ENCODE measurements at places on chromosomes 6 and 20.

DNA sequence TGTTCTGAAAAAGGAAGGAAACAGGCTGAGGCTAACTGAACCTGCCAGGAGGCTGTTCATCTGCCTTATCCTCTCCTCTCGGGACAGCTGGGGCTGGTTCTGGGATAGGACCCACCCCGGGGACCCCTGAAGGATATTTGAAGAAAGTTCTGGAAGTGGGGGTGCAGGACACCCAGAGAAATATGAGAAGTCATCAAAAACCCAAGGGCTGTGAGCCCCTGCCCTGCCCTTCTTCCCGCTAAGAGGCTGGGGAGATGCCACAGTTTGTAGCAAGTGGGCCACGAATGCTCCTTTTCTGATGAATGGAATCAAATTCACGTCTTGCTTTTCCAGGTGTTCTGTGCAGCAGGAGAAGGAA lies 37.9 kb downstream of the TMEM242 start:
- no peak for DNase-seq

- DNase-seq, result no peak
Measured at GRCh38 chr6:24307881-24308280, 50.0 kb downstream of the DCDC2 start.

- no peak for DNase-seq
Measured at GRCh38 chr6:42304053-42304712, 86.5 kb upstream of the MRPS10 start.

DNA sequence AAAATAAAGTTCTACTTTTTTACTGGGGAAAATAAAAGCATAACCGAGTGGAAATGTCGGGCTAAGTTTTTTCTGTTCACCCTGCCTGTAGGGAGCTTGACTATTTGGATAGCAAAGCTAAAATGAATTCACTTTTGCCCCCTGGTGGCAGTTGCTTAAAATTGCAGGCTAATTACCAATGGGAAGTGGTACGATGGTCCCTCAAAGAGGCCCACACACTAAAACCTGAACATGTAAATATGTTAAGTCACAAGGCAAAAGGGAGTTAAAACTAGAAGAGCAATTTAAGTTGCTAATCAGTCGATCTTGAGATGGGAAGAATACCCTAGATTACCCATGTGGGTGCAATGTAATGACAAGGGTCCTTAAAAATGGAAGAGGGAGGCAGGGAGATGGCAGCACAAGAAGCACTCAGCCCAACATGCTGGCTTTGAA lies 916 bp upstream of the SUN5 start:
- no peak for DNase-seq

DNA sequence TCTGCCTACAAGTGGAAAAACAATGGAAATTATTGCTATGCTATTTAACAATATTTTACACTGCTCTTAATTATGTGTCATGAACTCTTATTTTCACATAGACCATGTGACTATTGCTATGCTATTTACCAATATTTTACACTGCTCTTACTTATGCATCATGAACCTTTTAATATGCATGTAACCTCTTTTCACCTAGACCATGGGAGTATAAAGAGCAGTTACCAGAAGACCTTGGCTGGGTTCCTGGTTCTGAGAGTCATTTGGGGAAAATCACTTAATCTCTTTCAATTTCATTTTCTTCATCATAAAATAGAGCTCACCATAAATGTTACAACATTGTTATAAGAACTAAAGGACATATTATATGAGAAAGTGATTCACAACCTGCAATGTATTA lies 223.8 kb upstream of the RNF217 start:
- no peak for DNase-seq

DNA sequence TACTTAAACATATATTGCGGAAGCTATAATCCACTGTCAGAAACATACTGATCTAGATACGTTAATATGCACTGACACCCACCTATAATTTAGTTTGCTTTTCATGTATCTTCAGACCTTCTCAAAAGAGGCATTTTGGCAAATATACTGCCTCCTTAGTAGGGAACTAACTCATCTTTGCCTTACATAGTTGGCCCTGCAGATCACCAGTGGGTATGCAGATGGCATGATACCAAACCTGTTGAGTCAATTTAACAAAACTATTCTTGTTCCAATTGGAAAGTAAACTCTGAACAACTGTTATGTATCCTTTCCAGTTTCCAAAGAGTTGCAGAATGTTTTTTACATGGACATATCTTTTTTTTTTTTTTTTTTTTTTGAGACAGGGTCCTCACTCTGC lies 35.6 kb upstream of the TBC1D20 start:
- DNase-seq, result no peak

DNA sequence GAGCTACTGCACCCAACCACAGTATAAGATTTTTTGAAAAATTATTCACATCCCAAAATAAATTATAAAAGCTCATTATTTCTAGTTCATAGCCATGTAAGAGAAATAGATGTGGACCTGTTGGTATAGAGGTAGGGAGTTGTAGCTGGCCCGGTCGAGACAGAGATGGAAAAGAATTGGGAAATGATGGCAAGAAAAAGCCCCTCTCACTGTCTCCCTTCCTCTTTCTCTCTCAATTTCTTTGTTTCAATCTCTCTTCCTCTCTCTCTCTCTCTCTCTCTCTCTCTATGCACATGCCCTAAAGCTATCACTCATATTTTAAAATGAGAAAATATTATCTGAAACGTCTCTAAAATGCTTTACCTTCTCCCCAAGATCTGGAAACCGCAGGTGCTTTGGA lies 80.7 kb upstream of the CD83 start:
- DNase-seq, result no peak

DNA sequence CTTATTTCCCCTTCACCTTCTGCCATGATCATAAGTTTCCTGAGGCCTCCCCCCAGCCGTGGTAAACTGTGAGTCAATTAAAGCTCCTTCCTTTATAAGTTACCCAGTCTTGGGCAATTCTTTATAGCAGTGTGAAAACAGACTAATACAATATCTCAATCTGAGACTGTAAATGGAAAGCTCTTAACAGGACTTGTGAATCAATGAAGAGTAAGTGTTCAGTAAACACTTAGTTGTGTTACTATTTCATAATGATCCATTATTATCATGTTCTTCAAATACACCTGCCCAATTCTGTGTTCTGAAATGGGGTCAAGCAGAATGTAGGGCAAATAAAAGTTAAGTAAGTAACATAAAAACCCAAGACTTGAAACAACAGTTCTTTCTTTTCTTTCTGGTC lies 266.2 kb downstream of the TENT5A start:
- DNase-seq, result no peak

- no peak for DNase-seq
Measured at GRCh38 chr6:73690056-73690455, 5.9 kb upstream of the CD109 start.

DNA sequence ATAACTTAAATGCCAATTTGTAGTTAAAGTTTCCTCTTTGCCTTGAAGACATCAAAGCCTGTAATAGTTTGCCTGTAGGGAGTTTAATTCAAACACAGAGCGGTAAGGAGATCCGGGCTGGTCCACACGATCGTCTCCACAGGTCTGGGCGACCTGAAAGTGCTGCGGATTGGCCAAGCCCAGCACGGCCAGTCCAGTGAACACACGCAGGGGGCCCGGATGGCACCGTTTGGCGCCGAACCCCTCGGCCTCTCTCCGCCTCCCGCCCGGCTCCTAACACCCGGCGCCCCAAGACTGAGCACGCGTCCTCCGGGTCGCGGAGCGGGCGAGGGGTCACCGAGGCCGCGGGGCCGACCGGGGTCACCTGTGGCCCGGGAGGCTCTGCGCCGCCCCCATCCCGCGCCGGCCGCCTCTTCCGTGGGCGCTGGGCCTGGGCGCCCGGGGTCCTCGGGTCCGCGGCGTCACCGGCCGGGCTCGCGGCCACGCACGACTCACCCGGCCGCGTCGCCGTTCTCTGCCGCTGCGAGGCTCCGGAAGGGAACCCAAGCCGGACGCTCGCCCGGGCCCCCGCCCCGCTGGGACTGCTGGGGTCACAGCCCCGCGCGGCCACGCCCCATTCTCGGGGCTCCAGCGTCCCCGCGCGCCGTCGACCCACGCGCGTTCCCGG lies 481 bp downstream of the SERPINB6 start:
- no peak for DNase-seq

DNA sequence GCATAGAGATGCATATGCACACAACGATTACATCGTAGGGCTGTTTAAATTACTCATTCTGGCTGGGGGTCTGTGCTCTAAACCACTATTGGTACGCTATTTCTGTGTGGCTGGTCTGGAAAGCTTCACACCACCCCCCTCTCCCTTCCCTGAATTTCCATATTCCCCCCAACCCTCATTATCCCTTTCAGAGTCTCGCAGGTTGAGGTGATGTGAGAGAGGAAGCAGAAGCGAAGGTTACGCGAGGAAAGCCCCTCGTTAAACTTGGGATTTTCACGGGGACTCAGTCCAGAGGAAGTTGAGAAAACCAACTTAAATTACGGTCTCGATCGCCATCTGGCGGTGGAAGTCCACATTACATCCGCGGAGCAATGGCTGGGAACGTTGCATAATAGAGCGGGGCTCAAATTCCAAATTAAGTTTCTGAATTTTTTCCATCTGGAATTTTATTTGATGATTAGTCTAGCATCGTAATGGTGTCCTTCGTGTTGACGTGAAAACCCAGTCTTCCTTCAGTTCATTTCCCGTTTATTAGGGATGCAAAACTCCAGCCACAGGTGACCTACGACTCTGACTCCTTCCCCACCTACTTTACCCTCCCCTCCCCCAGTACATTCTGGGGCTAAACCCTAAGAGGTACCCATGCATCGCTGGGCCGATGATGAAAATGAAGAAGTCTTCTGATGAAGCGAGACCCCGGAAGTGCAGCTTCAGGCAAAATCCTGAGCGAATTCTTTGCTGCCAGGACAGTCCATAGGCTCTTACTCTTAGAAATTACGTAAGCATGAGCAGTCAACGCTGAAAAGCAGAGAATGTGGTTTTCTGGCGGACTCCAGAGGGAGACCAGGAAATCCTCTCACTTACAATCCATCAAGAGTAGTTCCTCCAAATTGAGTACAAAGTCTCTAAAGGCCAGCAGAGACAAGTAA lies 19.7 kb downstream of the HLA-DOB start:
- peak; percentile 73 for DNase-seq

- DNase-seq, result no peak
Measured at GRCh38 chr6:124694139-124694705, 268.0 kb upstream of the RNF217 start.

GRCh38 chr6:88760091-88760490 lies 203.3 kb downstream of the RNGTT start:
- DNase-seq, result no peak

DNA sequence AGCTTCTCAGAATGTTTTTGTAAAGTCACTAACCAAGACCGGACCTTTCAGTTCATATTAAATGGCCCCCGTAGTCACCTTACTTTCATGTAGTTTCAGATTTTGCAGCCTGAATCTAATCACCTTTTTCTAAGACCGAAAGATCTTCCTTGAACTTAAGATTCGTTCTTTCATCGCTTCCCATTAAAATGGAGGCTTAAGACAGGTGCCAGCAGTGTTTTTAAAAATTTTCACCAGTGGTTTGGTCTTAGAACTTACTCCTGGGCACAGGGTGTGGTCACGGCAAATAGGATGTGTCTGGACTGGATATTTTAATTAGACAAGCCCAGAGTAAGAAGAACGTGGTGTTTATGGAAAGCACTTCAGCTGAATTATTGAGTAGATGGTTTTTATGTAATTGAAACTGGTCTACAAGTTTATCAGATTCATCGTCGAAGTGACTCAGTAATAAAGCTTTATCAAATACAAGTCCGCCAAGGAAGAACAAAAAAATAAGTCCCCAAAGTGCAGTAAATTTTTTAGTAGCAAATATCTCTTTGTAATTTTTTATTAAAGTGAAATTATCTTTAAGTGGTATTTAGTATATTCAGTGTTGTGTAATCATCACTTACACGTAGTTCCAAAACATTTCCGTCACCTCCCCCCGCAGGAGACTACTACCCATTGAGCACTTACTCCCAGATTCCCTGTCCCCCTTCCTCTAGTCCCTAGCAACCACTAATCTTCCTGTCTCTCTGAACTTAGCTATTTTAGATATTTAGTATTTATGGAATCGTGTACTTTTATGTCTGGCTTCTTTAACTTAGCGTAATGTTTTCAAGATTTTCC lies 868 bp downstream of the SRSF3 start:
- DNase-seq, result no peak

- no peak for DNase-seq
Measured at GRCh38 chr6:24915641-24916040, 20.1 kb downstream of the RIPOR2 start.

- DNase-seq, result no peak
Measured at GRCh38 chr6:32666420-32667300, at the start of gene HLA-DQB1. Gene HLA-DQB1 (minus strand): TSS chr6:32666657. CDS start chr6:32666607, 50 bp downstream.

GRCh38 chr6:108720827-108721226 lies 127.4 kb upstream of the ARMC2 start:
- DNase-seq, result no peak

GRCh38 chr6:52590152-52590891 lies 13.5 kb upstream of the TRAM2 start:
- no peak for DNase-seq

DNA sequence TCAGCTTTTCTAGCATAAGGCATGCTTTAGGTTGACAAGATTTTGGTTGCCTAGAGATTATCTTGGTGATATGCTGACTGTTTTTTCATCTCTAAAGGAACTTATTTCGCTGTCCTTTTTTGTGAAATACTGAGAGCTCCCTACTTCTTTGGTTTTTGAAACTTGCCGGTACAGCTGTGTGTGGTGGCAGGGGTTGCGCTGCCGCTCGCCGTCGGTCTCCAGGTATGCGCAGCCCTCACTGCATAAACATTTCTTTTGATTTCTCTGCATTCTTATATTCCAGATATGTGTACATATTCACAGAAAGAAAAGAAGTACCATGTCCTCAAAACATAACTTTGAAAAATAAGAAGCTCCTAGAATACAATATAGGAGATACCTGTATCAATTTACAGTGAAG lies 106.4 kb upstream of the SYNDIG1 start:
- no peak for DNase-seq

GRCh38 chr6:111540681-111541025 lies 57.6 kb upstream of the REV3L start:
- no peak for DNase-seq

DNA sequence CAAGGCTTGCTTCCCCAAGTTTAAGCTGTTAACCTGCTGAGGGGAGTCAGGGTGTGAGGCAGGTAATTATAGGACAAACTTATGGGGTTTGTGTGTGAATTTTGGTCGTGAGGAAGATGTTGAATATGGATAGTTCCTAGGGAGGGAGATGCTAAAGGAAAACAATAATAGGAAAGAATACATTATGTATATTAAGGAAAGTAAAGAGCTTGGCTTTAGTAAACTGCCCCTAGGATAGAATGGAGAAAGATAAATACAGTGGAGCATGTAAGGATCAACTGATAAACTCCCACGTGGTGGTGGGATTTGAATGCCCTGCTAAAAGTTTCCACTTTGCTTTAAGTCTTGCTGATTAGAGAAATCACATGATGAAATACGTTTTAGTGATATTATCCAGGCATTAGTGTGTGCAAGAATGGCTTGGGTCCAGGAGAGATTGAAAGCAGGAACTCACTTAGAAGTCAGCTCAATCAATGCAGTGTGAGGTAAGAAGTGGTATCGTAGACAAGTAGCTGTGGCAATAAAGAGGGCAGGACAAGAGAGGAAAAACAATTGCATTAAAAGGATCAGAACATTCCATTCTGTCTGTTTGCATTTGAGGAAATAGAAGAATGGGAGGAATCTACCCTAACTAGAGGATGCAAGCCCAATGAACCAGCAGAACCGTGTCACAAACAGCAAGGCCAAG lies 52.5 kb downstream of the RPS12 start:
- DNase-seq, result no peak
